ENCODE measurements at places on chromosomes 4 and X. TPM values are rescaled to one million over a fixed set of nuclear protein-coding genes. Genes with fewer than 3 reads are reported as not detected.

DNA sequence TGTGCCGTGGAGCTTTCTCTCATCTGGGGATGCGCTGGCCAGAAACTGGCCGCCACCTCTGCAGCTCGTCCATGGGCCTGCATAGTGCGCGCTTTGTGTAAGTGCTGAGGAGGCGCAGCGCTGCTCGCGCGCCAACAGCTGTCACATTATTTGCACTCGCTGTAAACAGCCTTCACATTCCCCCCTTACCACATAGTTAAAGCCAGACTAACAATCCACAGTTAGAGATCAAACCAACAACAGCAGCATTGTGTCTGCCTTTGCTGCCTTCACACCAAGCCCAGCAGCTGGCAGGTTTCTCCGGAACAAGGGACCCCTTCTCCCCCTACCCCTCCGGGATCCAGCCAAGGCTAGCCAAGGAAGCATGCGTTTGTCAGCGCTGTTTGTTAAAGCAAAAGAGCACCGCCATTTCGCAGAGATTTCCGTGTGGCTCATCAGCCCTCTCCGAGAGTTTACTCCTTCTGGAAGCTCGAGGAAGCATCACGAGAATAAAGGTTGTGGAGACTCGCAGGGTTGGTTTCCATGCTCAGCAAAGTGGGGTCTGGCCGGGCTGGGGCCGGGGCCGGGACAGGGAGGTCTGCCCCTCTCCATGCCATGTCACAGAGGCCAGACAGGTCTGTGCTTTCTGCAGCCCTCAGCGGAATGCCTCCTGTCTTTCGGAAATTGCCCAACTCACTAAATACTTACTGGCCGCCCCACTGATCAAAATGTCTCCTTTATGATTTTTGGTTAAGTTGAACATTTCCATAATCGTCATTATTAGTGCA, 11.0 kb downstream of the BCOR start:
- peak overlapping the region; percentile 51 for H3K27ac ChIP-seq
- H3K36me3 ChIP-seq, result no peaks in the 10 kb centered on the region
- no peaks in the 10 kb centered on the region for H3K27me3 ChIP-seq

GRCh38 chr4:98493296-98493695, 165.1 kb downstream of the TSPAN5 start:
- H3K36me3 ChIP-seq, result no peaks in the 10 kb centered on the region
- H3K4me1 ChIP-seq, result no peaks in the 10 kb centered on the region
- H3K27me3 ChIP-seq, result no peaks in the 10 kb centered on the region
- H3K4me3 ChIP-seq, result no peak overlapping the region

GRCh38 chr4:89294573-89295269, 12.9 kb downstream of the GPRIN3 start:
- peaks cover 41% of the 10 kb centered on the region for H3K4me1 ChIP-seq
- H3K4me3 ChIP-seq, result no peak overlapping the region
- H3K27ac ChIP-seq, result no peak overlapping the region
- DNase-seq, result no peak
- no peaks in the 10 kb centered on the region for H3K27me3 ChIP-seq

GRCh38 chr4:119765469-119765868, 136.9 kb upstream of the PDE5A start:
- H3K27ac ChIP-seq, result no peak overlapping the region
- H3K4me1 ChIP-seq, result no peaks in the 10 kb centered on the region
- no peak overlapping the region for H3K4me3 ChIP-seq

GRCh38 chrX:150958177-150958576, 25.0 kb upstream of the HMGB3 start:
- DNase-seq, result no peak
- no peaks in the 10 kb centered on the region for H3K4me1 ChIP-seq
- no peak overlapping the region for H3K4me3 ChIP-seq
- H3K27ac ChIP-seq, result no peak overlapping the region
- H3K36me3 ChIP-seq, result no peaks in the 10 kb centered on the region
- no peaks in the 10 kb centered on the region for H3K27me3 ChIP-seq

GRCh38 chr4:52001616-52002015, 18.5 kb downstream of the LRRC66 start:
- H3K27me3 ChIP-seq, result no peaks in the 10 kb centered on the region
- H3K36me3 ChIP-seq, result no peaks in the 10 kb centered on the region
- no peak for DNase-seq
- H3K27ac ChIP-seq, result no peak overlapping the region

DNA sequence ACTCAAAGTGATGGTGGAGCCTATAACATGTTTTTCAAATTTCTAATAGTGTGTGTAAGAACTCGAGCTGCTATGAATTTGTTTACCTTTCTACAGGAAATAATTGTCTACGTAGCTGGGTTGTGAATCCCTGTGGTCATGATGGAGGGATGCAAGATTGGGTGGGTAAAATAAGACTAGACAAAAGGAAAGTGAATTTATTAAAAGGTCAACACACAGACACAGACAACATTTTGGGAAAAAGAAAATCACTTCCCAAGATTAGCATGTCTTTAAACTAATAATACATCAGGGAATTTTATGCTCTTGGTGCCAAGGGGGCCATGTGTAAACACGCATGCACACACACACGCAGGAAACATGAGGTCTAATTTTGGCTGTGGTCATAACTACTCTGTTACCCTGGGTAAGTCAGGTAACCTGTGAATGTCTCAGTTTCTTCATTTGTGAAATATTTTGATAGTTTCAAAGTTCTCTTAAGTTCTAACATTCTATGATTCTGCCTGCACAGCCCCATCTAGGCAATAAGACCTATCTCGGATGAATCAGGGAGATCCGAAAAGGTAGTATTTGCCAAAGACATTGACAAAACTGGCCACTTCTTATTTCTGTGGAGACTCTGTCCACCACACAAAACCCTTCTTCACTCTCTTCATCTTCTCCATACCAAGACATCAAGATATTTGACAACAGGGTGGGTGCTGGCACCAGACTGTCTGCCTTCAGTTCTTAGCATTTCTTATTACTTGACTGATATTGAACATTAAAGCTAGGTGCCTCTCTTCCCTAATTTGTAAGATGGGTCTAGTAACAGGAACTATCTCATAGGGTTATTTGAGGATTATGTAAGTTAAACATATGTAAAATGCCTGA, 1.6 kb upstream of the UNC5C start:
- no peaks in the 10 kb centered on the region for H3K4me1 ChIP-seq
- H3K36me3 ChIP-seq, result no peaks in the 10 kb centered on the region

DNA sequence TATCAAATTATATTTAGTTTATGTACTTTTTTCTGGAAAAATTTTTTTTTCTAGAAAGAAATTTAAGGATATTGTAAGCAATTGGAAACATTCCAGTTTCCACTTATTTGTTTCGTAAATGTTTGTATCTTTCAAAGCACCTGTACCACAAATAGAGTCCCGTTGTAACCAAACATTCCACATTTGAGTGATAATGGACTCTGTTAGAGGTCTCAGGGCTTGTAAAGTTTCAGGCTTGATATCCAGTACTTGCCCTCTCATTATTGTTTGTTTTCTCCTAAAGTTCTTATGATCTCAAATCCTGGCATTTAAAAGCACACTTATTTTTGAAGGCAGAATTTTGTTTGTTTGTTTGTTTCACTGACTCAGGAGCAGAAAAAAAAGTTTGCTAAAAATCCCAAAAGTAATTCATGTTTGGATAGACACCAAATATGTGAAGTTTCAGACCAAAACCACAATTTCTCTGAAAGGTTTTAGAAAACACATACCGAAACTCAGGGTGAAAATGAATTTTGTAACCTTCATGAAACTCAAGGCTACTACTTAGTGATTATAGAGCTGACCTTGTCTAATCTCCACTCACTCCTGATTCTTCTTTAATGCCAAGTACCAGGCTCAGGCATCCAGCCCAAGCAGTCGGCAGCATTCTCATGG, 5.7 kb upstream of the TMEM192 start:
- no peak for DNase-seq
- H3K36me3 ChIP-seq, result no peaks in the 10 kb centered on the region
- no peak overlapping the region for H3K4me3 ChIP-seq
- H3K27me3 ChIP-seq, result no peaks in the 10 kb centered on the region

- H3K27ac ChIP-seq, result no peak overlapping the region
- H3K4me1 ChIP-seq, result no peaks in the 10 kb centered on the region
- no peak overlapping the region for H3K4me3 ChIP-seq
- no peak for DNase-seq
These were observed 274.7 kb downstream of the GLUD2 start for GRCh38 chrX:121322159-121322558.

GRCh38 chrX:19064175-19064574, 58.1 kb downstream of the ADGRG2 start:
- H3K27ac ChIP-seq, result no peak overlapping the region
- H3K36me3 ChIP-seq, result no peaks in the 10 kb centered on the region

GRCh38 chr4:141154725-141155124, 21.5 kb upstream of the RNF150 start:
- H3K27ac ChIP-seq, result peak overlapping the region; percentile 58
- H3K4me1 ChIP-seq, result peaks cover 3% of the 10 kb centered on the region

GRCh38 chr4:147160908-147161513, 215.3 kb upstream of the TTC29 start:
- no peaks in the 10 kb centered on the region for H3K36me3 ChIP-seq
- no peaks in the 10 kb centered on the region for H3K27me3 ChIP-seq
- no peak overlapping the region for H3K4me3 ChIP-seq
- no peak overlapping the region for H3K27ac ChIP-seq
- H3K4me1 ChIP-seq, result no peaks in the 10 kb centered on the region

DNA sequence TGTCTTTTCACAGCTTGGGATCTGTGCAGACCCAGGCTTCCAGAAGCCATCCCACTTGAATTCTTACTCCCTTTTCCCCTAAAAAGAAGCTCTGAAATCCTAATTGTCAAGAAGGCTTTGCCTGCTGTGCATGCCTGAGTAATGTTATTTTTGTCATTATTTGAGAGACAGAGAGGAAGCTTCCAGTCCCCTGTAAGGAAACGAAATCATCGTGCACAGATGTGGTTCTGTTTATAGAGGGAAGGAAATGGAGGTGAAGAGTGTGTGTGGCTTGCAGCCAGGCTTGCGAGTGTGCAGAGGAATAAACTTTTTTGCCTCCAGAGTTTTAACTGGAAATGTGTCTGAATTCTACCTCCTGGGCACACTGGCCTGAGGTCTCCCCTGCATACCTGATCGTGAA, 70.2 kb downstream of the TBL1X start:
- no peak for DNase-seq
- H3K27me3 ChIP-seq, result no peaks in the 10 kb centered on the region

DNA sequence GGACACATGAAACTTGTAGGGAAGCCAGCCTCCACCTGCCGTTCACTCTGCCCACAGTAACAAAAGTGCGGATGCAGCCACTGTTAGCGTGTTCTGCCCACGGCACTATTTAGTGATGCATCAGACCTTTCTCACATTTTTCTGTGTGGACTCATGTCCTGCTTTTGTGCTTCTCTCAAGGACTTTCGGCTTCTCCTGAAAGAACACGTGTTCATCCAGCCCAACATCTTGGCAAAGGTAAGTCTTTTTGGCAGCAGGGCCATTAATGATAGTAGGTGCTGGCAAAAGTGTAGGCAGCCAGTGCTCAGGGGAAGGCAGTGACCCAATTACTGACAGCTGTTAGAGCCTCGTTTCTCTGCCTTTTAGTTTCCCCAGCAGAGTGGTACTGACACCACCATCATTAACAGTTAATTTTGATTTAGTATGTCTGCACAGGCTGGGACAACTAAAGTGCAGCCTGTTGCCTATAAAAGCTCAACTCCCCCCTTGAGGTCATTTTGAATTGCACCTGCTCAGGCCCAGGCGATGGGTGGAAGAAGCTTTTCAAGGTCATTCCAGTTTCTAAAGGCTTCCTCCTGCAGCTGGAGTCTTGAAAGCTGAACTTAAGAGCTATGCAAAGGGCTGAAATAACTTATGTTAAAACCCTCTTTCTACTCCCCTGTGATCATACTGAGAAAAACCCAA, 54.5 kb upstream of the HPSE start:
- H3K36me3 ChIP-seq, result no peaks in the 10 kb centered on the region
- H3K4me1 ChIP-seq, result no peaks in the 10 kb centered on the region
- no peaks in the 10 kb centered on the region for H3K27me3 ChIP-seq

DNA sequence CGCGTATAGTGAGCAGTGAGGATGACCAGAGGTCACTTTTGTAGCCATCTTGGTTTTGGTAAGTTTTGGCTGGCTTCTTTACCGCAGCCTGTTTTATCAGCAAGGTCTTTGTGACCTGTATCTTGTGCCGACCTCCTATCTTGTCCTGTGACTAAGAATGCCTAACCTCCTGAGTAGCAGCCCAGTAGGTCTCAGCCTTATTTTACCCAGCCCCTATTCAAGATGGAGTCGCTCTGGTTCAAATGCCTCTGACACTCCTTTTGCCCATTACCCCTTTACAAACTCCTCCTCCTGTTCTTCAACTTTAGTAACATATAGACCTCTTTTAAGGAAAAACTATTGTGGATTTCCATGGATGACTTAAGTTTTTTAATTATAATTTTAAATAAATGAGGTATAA, 2.6 kb upstream of the INTU start:
- peaks cover 4% of the 10 kb centered on the region for H3K4me1 ChIP-seq
- H3K36me3 ChIP-seq, result no peaks in the 10 kb centered on the region
- DNase-seq, result no peak

DNA sequence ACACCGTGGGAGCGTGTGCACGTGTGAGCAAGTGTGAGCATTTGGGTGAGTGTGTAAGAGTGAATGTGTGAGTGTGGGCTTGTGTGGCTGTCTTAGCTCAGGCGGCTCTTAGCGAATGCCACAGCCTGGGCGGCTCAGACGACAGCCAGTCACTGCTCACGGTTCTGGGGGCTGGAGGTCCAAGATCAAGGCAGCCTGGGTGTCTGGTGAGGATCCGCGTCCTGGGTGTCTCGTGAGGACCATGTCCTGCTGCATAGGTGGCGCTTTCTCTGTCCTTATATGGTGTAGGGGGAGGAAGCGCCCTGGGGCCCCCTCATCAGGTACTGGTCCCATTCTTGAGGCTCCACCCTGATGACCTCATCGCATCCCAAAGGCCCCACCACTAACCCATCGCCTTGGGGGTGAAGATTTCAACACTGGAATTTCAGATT, 4.5 kb downstream of the DOK7 start:
- H3K36me3 ChIP-seq, result no peaks in the 10 kb centered on the region
- peaks cover 19% of the 10 kb centered on the region for H3K4me1 ChIP-seq
- H3K27ac ChIP-seq, result no peak overlapping the region
- H3K4me3 ChIP-seq, result no peak overlapping the region
- DNase-seq, result no peak
- peaks cover 18% of the 10 kb centered on the region for H3K27me3 ChIP-seq

DNA sequence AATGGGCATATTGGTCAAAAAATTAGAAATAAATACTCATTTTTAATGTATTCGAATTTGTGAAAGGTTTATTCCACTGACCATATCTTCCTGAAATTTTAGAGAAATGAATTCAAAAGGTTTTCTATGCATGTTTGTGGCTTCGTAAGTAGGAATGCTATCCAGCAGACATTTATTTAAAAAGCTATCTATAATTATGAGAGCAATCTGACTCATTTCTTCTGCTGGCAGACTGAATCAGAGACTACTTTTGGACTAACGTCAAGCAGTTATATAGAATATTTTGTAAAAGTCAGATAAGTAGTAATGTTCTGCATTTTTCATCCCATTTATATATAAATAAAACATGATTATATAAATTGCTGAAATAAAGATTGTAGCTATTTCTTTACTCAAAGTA, 125.0 kb downstream of the SPCS3 start:
- no peaks in the 10 kb centered on the region for H3K36me3 ChIP-seq
- H3K4me3 ChIP-seq, result no peak overlapping the region
- H3K27me3 ChIP-seq, result no peaks in the 10 kb centered on the region
- H3K4me1 ChIP-seq, result no peaks in the 10 kb centered on the region
- H3K27ac ChIP-seq, result no peak overlapping the region

The CDKL2 gene
- total RNA-seq, result 0.19 TPM

The DMP1 gene
- not detected for total RNA-seq

The EMCN gene
- 27.4 TPM for total RNA-seq

The FAM184B gene
- not detected for total RNA-seq

The TRPC5OS gene
- not detected for total RNA-seq

The TMEM144 gene
- 10.4 TPM for total RNA-seq

Measured in heart left ventricle (tissue), 16 donors.